Suppressor macrophage (primary cell): ENCODE measurements at places on chromosomes 4 and X.

DNA sequence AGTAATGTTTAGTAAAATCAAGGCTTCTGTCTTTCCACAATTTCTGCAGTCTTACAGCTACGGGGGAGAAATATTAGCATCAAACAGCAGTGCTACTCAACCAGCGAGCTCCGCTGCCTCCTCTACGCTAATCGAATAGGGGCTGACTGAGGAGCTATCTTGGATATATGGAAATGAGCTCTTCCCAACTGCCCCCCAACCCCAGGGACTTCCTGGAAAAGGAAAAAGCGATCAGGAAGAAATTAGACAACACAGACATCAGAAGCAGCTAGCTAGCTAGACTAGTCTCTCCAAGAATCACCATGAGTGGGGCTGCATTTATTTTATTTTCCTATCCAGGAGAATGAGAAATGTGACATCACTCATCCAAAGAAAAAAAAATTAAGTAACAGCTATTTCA, 7.6 kb downstream of the NKX6-1 start:
- DNase-seq, result no peak

DNA sequence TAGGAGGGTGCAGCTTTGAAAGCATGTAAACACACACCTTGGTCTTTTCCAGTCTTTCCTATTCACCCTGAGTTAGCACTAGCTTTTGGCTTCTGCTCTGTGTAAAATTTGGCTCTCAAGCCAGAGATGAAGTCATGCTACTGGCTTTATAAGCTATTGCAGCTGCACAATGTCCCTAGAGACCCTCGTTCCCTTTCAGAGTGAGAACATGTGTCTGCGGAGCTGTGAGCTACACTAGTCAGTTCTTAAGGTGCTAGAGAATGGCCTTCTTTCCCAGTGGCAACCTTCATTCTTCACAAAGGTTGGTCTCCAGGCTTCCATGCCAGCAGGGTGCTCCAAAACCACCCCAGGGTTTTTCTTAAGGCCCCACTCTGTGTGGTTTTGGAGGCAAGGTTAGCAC, 199.1 kb downstream of the SPATA18 start:
- no peak for DNase-seq

GRCh38 chr4:53744446-53745160, 153.3 kb upstream of the LNX1 start:
- no peak for DNase-seq

GRCh38 chrX:37998586-37999262, 7.6 kb upstream of the SYTL5 start:
- DNase-seq, result no peak

DNA sequence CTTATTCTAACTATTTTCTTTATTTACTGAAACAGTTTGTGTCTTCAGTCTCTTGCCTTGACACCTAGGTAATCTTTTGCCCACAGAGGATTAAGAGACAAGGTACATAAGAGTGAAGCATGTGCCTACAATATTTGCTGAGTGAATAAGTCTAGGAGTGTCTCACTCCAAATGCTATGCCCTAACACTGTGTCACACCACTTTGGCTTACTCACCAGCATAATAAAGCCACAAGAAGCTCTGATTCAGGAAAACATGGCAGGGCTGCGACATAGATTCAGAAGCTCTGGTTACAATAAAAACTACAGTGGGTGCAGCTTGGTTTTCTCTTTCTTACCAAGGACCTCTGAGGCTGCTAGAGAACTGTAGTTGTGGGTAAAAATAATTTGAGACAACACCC, 127.1 kb downstream of the RBM46 start:
- no peak for DNase-seq

DNA sequence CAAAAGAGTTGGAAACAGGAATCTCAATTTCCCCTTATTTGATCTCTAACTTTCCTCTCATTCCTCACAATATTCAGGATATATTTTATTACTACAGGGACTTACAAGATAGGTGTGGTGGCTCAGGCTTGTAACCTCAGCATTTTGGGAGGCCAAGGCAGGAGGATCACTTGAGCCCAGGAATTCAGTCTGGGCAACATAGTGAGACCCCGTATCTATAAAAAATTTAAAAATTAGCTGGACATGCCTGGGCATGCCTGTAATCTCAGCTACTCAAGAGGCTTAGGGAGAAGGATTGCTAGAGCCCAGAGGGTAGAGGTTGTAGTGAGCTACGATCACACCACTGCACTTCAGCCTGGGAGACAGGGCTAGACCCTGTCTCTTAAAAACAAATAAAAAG, 200.4 kb downstream of the CAMK2D start:
- no peak for DNase-seq

- no peak for DNase-seq
Measured at GRCh38 chr4:54065282-54066087, 1.1 kb upstream of the CHIC2 start.

- DNase-seq, result no peak
Measured at GRCh38 chr4:110615353-110616237, 7.3 kb downstream of the PITX2 start.

- peak; percentile 77 for DNase-seq
Measured at GRCh38 chr4:138870737-138871554, 144.6 kb upstream of the NOCT start.

DNA sequence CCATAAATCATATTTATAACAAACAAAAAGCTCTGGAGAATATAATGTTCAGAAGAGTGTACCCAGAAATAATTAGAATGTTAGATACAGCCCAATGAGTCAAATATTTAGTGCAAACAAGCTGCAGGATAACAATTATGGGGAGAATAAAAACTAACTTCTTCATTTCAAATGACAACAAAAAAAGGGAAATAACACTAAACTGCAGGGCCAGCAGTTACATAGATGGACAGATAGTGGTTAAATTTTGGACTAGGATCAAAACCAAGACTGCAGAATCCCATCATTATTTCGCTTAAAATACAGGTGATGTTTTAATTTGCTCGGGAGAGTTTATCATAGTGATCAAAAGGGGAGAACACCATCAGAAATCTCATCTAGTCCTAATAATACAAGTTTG, 617 bp upstream of the GPR34 start:
- no peak for DNase-seq

DNA sequence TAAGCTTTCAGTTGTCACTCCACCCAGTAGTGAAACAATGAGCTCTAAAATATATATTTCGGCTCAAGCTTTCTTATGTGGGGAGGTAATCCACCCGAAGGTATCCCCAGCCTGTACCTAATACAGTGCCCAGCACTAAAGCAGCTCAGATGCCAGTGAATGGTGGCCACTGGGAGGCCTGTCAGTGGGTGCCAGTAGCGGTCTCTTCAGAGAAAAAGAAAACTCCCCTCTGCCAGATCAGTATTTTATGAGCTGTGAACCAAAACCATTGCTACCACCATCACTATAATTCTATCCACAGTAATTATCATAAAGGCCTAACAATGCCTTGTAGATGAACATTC, 835 bp upstream of the NFKB1 start:
- DNase-seq, result peak; percentile 52

- no peak for DNase-seq
Measured at GRCh38 chrX:127552571-127552970, 499.6 kb downstream of the ACTRT1 start.

GRCh38 chr4:184417802-184418511, 56.4 kb downstream of the IRF2 start:
- DNase-seq, result peak; percentile 23

GRCh38 chrX:9865804-9866472, 79.7 kb downstream of the SHROOM2 start:
- no peak for DNase-seq

DNA sequence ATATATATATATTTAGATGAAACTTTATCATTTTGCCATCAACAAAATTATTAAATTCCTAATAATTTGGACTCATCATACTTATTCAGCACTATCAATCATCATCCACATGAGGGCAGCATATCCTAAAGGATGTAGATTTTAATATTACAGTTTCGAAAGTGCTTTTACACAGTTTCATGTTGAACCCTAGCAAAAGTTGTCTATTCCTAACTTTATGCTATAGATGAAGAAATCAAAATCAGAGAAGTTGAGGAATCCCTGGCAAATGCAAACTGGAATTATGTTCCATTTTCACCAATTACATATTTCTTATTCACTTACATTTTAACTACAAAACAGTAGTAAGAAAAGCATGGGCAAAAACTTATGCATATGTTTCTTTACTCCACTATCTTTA, 36.6 kb upstream of the UGT2A1 start:
- peak; percentile 81 for DNase-seq

DNA sequence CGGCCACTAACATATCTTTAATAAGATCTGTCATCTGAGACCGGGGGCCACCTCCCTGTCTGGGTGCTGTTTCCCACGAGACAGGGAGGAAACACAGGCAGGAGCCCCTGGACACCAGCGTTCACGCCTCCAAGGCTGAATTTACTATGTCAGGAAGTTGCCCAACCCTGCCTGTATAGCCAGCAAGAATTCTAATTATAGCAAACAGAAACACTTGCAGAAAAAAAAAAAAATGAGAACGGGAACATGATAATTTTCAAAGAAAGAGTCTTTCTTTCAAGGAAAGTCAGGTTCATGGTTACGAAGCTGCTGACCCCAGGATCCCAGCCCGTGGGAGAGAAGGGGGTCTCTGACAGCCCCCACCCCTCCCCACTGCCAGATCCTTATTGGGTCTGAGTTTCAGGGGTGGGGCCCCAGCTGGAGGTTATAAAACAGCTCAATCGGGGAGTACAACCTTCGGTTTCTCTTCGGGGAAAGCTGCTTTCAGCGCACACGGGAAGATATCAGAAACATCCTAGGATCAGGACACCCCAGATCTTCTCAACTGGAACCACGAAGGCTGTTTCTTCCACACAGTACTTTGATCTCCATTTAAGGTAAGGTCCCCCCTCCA, at the start of gene IL3RA:
Gene IL3RA, plus strand, starts transcription at position 455 of the 613 bp plus-strand sequence. CDS start 4,981 bp downstream, outside the sequence.
- peak; percentile 94 for DNase-seq

DNA sequence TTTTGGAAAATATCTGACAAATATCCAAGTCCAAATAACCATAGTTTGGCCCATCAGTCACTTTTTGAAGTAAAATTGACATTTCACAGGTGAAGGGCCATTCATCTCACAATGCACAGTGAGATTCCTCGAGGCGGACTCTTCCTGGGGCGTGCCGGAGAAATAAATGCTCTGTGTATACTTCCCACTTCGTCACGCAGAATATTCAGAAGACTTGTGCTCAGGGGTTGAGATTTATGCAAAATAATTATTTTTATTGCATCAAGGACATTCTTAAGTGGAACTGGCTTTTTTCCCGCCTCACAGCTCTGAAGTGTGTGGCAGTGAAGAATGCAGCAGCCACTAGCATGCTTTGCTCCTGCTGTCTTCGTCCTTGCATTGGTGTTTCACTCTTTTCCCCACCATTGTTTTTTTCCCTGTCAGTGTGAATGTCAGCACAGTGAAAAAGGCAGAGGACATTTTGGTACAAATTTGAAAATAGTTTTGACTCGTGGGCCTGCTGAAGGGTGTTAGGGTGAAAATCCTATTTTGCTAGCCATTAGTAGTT, 70.6 kb downstream of the FAM193A start:
- DNase-seq, result no peak

- peak; percentile 52 for DNase-seq
Measured at GRCh38 chr4:24794916-24795665, at the start of gene SOD3. TSS of gene SOD3 (plus strand) at chr4:24795573. CDS start at chr4:24799522, 3,949 bp downstream.

- DNase-seq, result no peak
Measured at GRCh38 chr4:112726041-112726440, 89.1 kb downstream of the LARP7 start.

DNA sequence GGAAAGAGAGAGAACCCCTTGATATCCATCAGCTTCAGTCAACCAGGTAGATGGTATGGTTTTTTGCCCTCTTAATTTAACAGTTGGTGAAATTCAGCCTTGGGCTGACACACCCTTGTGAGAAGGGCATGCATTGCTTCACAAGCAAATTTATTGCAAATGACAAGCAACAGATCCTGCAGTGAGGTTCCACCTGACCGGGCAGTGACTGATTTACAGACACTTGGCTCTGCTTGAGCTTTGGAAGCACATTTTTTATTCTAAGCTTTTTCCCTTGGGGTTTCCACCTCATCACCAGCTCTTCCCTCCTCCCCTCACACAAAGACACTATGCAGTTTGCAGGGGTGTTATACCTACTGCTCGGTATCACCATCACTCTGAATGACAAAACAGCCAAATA, 28.3 kb upstream of the SERTM2 start:
- no peak for DNase-seq

DNA sequence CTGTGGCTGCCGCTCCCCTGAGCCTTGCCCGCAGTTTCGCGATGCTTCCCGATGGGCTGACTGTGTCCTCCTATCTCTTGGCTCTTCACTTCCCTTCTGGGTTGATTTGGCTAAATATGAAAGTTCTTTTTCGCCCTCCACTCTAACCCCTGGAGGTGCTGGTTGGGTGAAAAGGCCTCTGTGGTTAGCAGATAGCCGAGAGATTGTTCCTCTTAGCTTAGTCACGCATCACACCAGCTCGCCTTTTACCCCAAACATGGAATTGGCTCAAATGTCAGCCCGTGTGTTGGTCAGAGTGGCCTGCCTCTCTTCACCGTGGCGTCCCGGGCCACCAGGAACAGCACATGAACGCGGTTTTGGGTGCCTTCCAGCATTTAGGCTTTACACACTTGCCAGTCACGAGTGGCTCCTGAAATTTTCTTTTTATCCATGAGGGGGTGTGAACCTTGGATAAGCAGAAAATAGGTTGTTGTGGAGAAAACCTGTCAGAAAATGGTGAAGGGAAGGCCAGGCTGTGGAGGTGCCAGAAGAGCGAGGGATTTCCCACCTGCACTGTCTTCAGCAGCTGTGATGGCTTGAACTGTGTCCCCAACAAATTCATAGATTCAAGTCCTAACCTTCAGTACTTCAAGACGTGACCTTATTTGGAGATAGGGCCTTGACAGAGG, 8.9 kb downstream of the CLCN4 start:
- peak; percentile 63 for DNase-seq

- DNase-seq, result no peak
Measured at GRCh38 chr4:129916991-129917390, 821.0 kb downstream of the C4orf33 start.

GRCh38 chrX:55167124-55167803, 52.9 kb upstream of the PAGE5 start:
- no peak for DNase-seq

- no peak for DNase-seq
Measured at GRCh38 chr4:166816890-166817289, 417.4 kb downstream of the SPOCK3 start.

DNA sequence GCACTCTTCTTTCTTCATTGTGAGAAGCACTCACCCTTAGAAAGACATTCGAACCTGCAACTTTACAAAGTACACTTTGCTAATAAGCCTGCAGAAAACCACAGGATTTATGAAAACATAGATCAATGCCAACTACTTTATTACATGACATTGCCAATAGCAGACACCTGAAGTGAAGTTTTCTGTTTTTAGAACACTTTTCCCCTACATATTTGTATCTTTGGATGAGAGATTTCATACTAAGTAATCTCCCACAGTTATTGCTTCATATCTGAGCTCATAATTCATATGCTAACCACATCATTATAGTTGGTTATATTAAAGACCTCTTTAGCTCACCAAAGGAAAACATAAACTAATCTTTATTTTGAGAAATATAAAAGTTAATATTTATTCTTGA, 276.5 kb upstream of the CTSO start:
- no peak for DNase-seq

DNA sequence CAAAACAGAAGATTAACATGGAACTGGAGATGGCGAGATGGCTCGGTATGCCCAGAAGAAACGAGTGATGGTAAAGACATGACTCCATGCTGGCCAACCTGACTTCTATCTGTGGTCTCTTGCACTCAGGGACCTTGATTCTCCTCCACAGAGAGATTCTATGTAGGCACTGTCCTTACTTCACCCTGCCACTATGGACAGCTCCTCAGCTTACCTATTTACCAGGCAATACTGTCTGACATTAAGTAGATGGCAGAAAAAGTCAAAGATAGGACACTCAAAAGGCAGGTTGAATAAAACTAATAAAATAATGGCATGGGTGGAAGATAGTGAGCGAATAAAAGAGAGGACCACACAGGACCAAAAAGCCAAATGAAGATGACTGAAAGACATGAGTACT, 35.2 kb upstream of the NDNF start:
- no peak for DNase-seq
